ENCODE measurements at places on chromosomes 3 and 15.

DNA sequence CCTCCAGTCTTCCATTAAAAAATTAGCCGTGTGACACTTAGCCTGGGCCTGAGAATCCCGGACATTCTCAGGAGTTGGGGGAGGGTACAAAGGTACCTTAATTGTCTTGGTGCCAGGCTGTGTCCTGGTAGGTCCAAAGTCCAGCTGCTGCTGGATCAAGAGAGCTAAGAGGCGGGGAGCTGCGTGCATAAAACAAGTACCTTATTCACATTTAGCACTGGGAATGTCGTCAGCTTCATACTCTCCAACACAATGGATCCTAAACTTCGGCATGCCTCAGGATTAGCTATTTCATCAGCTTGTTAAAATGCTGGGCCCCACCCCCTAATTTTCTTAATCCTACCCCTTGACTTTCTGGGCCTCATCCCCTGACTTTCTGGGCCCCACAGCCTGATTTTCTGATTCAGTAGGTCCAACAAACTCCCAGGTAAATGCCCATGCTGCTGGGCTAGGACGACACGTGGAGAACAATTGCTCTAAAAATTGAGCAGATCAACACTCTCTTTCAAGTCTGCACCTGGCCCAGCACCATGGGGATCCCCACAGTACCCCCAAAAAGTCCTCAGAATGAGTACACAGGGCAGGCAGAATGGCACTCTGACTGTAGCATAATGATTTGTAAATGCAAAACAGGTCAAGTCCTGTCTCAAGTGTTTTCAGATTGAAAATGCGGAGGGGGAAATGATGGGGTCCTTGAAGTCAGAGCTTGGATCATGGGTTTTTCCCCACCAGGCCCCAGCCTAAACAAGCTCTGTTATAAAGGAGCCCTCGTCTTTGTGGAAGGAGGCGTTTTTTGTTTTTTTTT, 5.6 kb upstream of the AEN start:
- DNase-seq = no peak

- DNase-seq = no peak
These were observed 275.3 kb downstream of the UACA start for GRCh38 chr15:70488002-70488605.

GRCh38 chr3:117490716-117491115, 781.1 kb downstream of the TUSC7 start:
- DNase-seq = no peak

- no peak for DNase-seq
These were observed 72.1 kb downstream of the BBX start for GRCh38 chr3:107594870-107595269.

- DNase-seq = no peak
These were observed 174.0 kb upstream of the TPM1 start for GRCh38 chr15:62868507-62868906.
